GM04503 (cell line): ENCODE measurements at places on chromosomes 2 and 18.

DNA sequence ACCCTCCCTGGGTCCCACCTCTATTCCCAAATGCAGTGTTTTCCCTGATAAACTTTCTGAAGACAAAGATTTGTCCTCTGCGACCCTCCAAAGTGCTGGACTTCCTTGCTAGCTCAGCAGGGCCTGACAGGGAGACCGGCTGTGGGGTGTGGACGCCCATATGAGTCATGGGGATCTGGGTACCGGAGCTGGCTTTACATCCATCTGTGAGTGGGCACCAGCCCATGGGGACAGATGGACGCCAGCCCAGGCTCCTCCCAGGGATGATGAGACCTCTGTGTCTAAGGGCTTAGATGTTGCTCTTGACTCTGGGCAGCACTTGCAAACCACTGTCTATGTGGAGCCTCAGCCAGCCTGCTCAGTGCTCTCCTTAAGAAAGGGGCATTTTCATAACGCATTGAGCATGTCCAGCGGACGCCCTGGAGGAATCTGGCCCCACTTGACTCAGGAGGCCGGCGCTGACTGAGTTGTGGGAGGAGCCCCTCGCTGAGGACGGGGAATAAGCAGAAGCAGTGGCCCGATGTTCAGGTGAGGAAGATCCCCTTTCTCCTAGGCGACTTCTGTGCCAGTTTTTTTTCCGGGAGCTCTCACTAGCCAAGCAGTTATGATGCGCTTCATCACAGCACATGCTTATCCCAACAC lies 229.4 kb upstream of the MYT1L start:
- DNase-seq = no peak

DNA sequence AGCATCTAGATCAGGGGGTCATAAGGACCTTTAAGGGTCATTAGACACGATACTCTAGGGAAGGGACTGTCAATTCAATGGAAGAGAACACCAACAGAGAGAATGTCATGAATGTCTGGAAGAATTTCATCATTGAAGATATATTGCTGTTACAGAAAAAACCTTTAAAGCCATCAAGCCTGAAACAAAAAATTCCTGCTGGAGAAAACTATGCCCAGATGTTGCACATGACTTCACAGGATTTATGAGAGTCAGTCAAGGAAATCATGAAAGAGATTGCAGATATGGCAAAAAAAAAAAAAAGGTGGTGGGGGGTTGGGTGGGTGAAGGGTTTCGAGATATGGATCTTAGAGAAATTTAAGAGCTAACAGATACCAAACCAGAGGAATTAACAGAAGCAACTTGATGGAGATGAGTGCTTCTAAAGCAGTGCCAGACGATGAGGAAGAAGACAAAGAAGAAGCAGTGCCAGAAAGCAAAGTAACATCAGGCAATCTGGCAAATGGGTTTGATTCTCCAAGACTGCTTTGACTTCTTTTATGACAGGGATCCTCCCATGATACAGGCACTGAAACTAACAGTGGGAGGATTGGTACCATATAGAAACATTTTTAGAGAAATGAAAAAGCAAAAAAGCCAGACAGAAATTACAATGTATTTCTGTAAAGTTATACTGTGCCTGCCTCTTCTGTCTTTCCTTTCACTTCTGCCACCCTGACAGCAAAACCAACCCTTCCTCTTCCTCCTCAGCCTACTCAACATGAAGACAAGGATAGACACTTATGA lies 28.5 kb downstream of the MAP4K3 start:
- no peak for DNase-seq

- DNase-seq = no peak
These were observed 251.4 kb upstream of the STON1 start for GRCh38 chr2:48278590-48278989.

DNA sequence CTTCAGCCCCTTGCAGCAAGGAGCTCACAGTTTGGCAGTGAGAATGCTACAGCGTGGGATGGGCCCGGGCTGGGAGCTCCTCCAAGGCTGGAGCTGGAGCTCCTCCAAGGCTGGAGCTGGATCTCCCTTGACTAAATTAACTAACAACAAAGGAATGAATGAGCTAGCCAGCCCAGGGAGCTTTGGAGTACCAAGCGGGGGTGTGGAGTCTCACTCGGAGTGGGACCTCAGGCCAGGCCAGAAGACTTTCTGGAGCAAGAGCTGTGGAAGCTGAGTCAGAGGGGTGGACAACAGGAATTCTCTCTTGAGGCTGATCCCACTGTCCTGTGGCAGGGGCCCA lies 244.7 kb upstream of the HS6ST1 start:
- DNase-seq = peak; percentile 94

DNA sequence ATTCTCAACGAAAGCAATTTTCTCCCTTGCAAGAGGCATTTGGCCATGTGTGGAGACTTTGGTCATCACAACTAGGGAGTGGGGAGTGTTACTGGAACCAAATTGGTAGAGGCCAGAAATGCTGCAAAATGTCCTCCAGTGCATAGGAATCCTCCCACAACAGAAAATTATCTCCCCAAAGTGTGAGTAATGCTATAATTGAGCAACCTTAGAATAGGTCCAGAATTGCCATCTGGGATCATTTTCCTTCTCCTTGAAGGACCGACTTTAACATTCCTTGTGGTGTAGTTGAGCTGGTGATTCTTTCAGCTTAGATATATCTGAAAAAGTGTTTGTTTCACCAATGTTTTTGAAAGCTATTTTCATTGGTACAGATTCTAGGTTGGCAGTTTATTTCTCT lies 111.2 kb upstream of the SMIM21 start:
- peak; percentile 94 for DNase-seq
